ENCODE measurements at places on chromosomes 7 and 10.

GRCh38 chr10:124558339-124559321 is 97.0 kb downstream of the LHPP start:
- DNase-seq = no peak

DNA sequence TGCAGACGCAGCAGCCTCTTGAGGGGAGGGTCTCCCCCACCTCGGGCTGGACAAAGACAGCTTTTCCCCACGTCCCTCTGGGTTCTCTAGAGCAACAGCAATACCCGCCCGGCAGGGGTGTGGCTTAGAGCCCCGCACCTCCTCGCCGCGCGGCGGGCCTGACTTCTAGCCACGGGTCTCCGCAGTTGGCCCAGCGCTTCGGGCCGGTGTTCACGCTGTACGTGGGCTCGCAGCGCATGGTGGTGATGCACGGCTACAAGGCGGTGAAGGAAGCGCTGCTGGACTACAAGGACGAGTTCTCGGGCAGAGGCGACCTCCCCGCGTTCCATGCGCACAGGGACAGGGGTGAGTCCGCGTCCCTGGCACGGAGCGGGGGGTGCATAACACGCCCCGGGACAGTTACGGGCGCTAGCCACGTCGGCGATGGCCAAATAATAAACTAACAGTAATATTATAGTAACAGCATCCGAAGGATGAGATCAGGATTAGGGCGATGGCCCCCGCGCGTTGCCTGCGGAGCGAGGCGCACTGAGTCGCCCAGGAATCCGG is 1.2 kb downstream of the CYP2E1 start:
- DNase-seq = no peak

DNA sequence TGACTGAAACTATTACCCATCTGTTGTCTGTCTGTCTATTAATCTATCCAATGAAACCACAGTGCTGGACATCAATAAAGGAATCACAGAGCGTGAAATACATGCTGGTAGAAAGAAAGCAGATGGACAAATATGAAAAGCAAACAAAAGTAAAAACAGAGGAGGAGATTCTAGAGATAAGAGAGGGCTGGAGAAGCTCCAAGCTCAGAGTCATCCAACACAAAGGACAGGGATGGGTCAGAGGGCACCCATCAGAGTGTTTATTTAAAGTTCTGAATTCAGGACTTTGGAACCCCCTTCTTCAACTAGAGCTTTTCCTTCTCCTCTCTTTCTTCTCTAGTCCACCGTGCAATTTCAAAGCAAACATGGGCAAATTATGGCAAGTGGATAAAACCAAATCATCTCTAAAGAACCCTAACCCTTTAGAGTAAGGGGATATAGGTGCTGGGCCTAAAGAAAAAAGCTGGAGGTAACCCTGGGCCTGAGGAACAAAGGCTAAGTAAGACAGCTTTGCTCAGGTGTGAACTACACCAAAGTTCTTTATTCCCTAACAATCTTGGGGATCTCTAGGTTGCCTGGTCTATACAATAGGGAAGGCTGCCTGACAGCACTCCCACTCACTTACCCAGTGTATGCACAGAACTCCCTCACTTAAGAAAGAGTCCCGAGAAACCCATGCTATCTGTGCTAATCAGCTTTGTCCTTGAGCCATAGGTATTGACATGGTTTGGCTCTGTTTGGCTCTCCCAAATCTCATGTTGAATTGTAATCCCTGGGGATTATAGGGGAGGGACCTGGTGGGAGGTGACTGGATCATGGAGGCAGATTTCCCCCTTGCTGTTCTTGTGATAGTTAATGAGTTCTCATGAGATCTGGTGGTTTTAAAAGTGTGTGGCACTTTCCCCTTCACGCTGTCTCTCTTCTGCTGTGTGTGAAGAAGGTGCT is 97.0 kb downstream of the BAMBI start:
- no peak for DNase-seq

DNA sequence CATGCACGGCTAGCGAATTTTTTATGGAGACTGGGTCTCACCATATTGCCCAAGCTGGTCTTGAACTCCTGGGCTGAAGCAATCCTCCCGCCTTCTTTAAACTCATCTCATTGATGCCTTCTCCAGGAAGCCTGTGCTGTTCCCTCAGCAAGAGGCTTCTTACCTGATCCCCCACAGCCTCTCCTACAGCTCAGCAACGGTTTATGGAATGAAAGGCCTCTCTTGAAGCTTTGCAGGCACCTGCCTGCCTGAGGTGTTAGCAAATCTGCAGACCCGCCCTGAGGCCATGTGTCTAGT is 468 bp upstream of the TRIM56 start:
- no peak for DNase-seq

DNA sequence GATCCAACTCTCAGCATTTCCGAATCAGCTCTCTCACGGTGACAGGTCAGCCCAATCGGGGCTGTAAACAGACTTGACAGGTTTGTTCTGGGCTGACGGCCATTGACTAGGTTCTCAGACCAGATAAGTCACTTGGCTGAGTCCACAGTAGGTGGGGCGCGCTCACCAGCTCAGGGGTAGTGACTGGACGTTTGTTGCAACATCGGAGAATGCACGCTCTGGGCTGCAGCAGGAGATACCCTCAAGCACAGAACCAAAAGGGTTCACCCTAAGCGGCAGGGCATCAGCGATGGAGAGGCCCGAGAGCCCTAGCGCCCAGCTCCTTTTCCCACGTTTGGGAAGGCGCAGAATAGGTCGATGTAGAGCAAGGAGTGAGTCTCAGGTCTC is 1.8 kb downstream of the KLLN start:
- DNase-seq = peak; percentile 14

DNA sequence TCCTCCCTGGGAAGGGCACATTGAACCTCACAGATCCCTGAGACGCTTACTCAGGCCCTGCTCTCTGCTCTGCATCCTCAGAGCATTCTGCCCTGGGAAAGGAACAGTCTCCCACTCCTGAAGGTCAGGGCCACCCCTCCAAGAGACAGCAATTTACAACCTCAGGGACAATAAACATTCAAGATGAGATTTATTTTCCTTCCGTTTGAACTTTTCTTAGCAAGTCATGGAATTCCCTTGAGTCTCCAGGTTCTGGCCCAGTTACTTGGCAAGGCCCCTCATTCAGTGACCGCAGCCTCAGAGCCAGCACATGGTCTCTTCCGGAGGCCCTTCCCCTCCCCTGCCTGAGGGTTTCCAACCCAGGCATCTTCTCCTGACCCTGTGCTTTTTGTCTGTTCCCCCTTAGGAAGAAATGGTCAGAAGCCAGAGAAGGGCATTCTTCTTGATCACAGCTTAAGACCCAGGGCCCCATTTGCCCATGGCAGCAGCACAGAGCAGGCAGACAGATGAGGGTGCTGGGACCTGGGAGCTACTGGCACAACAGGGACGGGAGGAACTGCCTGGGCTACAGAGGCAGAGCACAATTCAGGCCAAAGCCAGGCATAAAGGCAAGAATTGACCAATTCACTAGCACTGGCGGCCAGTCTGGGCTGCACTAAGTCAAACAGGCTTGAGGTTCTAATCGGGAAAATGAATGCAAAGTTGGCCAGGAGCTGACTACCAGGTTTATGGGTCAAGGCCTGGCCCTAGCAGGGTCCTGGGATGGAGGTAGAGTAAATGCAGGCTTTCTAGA is 56.7 kb downstream of the VSTM4 start:
- no peak for DNase-seq

- no peak for DNase-seq
Observed at GRCh38 chr10:80598084-80598798, 60.5 kb downstream of the SH2D4B start.

GRCh38 chr7:13117103-13117502 is 429.7 kb downstream of the ARL4A start:
- DNase-seq = peak; percentile 7

DNA sequence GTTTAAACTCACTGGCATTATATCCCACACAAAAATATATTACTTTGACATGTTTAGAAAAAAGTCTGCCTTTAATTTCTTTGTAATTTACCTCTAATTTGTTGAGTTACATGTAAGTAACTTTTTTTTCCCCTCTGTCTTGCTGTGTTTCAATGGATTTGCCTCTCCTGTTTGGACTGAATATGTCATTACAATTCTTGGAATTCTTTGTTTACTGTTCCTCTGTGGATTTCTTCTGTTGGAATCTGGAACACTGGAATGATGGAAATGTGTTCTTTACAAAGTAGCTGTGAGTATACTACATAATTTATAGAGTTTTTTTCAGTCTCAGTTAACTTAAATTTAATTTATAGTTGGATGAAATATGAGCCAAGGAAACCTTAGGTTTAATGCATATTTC is 30.4 kb downstream of the SEPTIN7 start:
- DNase-seq = no peak

DNA sequence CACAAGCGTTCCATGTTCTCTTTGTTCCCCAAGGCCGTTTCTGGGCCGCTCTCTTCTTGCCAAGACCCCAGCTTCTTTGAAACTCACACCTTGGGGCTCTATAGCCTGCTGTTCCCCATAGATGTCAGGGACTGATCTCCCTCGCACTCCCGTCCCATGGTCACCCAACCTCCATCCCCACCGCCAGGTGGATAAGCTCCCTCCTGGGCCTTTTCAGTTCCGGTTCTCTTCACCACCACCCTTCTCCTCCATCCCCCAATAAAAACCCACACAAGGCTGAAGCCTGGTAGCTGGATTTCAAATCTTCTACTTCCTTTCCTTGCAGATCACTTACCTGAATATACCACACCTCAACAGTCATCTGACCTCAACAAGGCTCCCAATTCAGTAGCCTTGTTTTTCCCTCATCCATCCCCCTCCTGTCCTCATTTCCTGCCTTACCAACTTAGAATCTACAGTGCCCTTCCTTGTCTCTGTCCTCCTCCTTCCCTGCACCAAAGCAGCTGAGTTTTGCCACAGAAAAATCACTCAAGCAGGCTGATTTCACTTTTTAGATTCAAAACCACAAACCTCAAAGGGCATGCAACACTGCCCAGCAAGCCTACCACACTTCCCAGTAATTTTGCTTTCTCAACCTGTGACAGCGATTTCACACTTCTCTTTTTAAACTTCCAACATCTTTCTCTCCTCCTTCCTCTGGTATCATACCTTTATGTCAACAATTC is 7.7 kb downstream of the SLC37A3 start:
- peak; percentile 61 for DNase-seq

DNA sequence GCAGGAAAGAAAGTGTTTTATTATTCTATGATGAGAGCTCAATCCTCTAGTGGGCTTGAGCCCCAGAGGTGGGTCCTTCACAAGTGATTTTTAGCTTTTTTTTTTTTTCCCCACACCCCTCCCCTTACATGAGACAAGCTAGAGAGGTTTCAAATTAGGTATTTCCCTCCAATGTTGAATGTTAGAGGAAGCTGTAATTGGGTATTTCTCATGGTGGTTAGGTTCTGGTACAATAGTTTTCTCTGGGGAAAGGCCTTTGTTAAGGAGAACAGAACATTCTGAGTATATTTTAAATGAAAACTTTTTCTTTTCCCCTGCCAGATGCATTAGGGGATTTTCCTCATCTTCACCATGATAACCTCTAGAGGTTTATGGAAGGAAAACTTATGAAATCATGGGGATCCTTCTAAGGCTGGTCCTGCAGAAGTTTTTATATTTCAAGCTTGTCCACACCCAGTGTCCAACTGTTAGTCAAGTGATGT is 1039.7 kb downstream of the NRG3 start:
- no peak for DNase-seq

DNA sequence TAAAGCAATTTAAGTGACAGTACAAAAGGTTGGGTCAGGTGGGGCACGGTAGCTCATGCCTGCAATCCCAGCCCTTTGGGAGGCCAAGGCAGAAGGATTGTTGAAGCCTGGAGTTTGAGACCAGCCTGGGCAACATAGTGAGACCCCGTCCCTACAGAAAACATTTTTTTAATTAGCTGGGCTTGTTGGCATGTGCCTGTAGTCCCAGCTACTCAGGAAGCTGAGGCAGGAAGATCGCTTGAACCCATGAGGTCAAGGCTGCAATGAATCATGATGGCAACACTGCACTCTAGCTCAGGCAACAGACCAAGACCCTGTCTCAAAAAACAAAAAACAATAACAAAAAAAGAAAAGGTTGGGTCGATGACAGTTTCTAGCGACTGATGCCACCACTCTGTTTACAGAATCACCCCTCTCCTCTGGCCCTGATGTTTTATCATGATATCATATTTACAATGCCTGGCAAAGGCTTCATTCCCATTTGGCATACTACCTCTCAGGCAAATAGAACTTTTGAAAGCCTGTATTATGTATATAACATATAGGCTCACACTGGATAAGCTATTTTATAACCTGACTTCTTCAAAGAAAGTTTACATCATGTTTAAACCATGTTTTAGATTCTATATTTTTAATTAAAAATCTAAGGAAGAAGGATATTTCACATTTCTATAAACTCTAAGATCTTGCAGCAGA is 558 bp upstream of the ABCC2 start:
- DNase-seq = no peak

GRCh38 chr7:139697056-139697455 is 80.7 kb downstream of the HIPK2 start:
- no peak for DNase-seq

- no peak for DNase-seq
Observed at GRCh38 chr7:32958046-32959025, 1.1 kb downstream of the FKBP9 start.

- no peak for DNase-seq
Observed at GRCh38 chr10:90939116-90939515, 18.2 kb upstream of the ANKRD1 start.

GRCh38 chr7:101951757-101952156 is 134.3 kb downstream of the CUX1 start:
- no peak for DNase-seq

DNA sequence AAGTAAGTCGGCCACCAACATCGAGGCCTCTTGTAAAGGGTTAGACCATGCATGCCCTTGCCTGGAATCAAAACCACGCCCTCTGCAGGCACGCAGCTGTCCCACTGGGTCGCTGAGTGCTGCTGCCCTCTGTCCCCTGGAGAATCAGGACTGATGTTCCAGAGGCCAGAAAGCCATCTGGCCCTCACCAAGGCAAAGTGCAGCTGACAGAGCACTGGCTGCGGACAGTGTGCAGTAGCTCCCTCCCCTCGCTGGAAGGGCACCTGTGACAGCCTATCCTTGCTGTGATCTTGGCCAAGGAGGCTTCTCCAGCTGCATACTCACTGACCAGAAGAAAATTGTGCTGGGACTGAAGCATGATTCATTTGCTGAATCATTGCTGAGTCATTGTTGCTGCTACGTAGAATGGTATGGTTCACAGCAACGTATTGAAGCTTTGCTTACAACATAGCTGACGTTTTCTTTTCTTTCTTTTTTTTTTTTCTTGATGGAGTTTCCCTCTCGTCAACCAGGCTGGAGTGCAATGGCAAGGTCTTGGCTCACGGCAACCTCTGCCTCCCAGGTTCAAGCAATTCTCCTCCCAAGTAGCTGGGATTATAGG is 30.4 kb downstream of the DDC start:
- DNase-seq = peak; percentile 70

GRCh38 chr7:111029574-111030251 is 61.2 kb upstream of the LRRN3 start:
- peak; percentile 60 for DNase-seq

DNA sequence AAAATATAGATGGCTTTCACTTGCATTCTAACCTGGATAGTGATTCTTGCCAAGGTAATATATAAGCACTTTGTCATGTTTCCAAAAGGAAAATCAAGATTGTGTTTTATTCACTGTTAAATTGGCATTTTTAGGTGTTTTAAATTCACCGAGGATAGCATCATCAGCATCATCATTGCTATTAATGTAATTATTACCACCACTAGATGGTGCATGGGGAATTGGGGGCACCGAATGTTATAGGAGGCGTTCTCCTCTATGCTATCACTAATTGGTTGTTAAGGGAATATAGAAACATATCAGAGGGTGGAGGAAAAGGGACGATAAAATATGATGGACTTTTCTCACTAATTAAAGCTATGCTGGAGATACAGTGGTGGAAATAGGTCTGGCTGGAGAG is 95.5 kb downstream of the CELF2 start:
- peak; percentile 39 for DNase-seq
